ENCODE measurements at places on chromosomes 3 and 15. TPM values are rescaled to one million over a fixed set of nuclear protein-coding genes. Genes with fewer than 3 reads are reported as not detected.
A peak's percentile ranks its signal among the peaks of the same experiment; 100 is the strongest.

DNA sequence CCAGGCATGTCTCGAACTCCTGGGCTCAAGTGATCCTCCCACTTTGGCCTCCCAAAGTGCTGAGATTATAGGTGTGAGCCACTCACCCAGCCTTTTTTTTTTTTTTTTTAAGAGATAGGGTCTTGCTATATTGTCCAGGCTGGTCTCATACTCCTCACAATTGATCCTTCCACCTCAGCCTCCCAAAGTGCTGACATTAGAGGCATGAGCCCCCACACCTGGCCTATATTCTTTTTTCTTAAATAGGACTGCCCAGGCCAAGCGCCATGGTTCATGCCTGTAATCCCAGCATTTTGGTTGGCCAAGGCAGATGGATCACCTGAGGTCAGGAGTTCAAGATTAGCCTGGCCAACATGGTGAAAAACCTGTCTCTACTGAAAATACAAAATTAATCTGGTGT lies 12.5 kb downstream of the NR1I2 start:
- no peak for DNase-seq

DNA sequence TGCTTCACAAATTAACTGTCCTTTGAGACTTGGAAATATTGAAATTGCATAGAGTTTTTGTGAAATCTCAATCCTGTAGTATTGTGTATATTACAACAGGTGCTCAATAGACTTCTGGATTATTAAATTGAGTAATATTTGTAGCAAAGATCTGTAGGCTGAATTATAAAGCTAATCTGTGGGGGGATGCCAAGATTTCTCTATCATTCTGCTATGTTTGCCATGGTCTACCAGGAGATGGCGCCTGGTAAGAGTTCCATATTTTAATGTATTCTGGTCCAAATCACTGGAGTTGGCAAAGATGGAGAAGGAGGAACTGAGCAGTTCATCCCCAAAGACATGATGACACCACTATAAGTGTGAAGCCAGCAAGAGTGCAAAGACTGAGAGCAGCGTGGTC lies 340.9 kb upstream of the TPRG1 start:
- no peak for DNase-seq

DNA sequence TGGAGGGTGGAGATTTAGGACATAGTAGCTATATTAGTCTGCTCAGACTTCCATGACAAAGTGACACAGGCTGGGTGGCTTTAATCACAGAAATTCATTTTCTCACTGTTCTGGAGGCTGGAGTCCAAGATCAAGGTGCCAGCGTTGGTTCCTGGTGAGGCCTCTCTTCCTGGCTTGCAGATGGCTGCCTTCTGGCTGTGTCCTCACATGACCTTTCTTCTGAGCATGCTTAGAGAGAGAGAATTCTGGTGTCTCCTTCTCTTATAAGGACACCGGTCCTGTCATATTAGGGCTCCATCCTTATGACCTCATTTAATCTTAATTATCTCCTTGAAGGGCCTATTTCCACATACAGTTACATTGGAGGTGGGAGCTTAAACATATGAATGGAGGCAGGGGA lies 14.9 kb upstream of the SHC4 start:
- no peak for DNase-seq

DNA sequence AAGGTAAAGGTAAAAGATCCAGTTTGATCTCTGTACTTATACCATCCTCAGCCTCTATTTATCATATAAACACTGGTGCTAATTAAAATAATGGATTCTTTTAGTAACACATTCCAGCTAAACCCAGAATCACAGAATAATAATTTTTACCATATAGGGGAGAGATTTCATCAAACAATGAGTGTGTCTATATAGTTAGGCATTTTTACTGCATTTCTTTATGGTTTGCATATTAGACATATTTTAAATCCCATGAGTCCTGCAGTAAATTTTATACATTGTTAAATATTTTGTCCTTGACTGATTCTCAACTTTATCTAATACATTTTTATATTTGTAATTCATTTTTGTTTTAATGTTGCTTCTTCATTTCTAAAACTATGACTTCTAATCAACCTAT lies 323.7 kb upstream of the AGTR1 start:
- DNase-seq: no peak

ABHD17C gene
- 2.0 TPM for total RNA-seq

POTEB gene
- total RNA-seq: not detected

DNASE1L3 gene
- total RNA-seq: 12.9 TPM

- DNase-seq: peak; percentile 88
These were observed 7.9 kb upstream of the CYP11A1 start for GRCh38 chr15:74375303-74375693.

DNA sequence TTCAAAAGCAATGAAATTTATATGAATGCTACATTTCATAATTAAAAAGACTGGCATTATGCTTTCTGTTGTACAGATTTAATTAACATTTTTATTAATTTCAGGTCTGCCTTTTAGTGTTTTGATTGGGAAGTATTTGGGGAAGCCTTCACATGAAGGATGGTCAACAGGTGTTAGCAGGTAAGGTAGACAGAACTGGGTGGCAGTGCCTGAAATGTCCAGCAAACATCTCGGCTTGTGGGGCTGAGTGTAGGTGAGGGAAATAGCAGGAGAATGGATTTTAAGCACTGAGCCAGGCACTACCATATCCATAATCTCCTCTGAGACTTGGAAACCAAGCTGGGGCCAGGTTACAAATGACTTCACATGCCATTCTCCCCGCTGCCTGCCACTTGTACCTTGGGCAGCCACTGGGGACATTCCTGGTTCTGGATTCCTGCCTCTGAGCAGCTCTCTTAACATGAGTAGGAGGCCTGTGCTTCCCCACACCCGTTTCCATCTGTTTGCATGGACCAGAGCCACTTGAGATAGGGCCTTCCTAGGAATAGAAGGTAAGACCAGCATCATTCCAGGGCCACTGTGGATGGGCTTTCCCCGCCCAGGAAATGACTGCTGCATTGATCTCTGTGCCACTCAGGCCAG lies 125.9 kb upstream of the HES1 start:
- no peak for DNase-seq

DNA sequence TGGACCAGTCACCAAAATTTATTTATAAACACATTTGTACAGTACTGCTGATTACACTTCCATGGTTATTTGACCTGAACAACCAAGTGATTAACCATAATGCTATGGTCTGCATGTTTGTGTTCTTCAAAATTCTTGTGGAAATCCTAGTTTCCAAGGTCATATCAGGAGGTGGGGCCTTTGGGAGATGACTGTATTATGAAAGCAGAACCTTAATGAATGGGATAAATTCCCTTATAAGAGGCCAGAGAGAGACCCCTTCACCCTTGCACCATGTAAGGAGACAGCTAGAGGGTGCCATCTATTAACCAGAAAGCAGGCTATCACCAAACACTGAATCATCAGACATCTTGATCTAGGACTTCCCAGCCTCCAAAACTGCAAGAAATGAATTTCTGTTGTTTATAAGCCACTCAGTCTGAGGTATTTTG lies 1.9 kb downstream of the SCAPER start:
- DNase-seq: no peak

- peak; percentile 76 for DNase-seq
These were observed 82.8 kb downstream of the DUT start for GRCh38 chr15:48414015-48414414.

GXYLT2 gene
- total RNA-seq: 18.2 TPM

STX19 gene
- total RNA-seq: not detected

DNA sequence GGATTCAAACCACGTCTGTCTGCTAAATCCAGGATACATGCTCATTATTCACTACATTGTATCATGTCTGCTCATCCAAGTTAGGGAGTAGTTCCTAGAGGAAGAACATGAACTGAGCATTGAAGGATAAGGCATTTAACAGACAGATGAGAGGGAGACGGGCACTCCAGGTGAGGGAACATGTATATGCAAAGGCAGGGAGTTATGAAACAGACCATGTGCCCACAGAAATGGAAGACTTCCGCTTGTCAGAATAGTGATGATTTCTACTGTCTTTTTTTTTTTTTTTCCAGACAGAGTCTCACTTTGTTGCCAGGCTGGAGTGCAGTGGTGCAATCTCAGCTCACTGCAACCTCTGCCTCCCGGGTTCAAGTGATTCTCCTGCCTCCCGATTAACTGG lies 5.0 kb upstream of the NDUFAF1 start:
- DNase-seq: no peak

DNA sequence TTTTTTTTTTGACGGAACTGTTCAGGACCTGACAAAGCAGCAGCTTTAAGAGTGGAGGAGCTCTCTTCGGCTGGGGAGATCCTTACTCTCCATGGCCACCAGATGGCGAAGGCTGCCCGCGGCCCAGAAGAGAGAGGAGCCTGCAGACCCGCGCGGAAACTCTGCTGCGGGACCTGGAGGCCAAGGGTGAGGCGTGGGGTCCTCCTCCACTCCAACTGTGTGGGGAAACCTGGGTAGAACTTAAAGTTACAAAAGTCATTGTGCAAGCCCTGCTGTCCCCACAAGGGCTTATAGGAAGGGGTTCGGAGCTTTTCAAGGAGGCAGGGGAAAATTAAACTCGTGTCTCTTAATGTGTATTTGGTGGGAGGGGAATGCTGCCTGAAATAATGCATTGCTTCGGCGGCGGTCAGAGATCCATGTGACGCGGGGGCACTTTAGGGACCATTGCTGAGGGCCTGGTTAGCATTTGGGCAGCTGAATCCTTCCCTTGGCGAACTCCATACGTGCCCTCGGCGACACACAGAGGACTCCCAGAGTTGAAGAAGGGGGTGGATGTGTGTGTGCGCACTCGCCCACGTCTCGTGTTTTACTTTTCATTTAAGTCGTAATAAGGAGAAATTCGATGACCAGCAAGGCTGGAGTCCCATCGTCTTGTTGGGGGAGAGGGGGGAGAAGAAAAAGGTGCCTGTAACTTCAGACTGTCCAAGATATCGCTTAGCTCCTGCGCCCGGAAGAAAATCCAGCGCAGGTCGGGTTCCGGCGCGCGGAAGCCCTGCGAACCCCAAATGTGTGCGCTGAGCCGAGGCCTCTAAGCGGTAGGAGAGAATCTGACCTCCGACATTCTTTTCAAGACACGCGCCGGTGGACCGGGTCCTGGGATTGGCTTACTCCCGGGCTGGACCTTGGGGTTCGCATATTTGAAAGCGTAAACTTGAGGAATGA lies 9.7 kb downstream of the EOMES start:
- DNase-seq: peak; percentile 67

ARMC8 gene
- 47.3 TPM for total RNA-seq

ITGB5 gene
- total RNA-seq: 172 TPM

DNA sequence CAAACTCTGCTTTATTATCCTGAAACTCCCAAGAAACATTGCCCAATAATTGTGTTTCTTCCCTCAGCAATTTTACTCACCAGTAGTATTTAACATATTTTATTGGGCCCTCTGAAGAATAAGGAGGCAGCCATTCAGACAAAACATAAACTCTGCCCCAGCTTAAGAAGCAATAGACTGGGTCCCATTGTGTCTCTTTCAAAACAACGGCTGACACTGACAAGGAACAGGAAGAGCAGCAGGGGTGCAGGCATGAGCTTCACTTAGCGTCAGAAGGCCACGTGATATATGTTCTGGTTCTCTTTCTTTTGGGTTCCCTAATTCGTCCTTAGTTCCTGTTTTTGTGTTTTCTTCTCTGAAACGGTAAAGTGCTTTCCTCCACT lies 242.3 kb downstream of the FHIT start:
- DNase-seq: no peak

DNA sequence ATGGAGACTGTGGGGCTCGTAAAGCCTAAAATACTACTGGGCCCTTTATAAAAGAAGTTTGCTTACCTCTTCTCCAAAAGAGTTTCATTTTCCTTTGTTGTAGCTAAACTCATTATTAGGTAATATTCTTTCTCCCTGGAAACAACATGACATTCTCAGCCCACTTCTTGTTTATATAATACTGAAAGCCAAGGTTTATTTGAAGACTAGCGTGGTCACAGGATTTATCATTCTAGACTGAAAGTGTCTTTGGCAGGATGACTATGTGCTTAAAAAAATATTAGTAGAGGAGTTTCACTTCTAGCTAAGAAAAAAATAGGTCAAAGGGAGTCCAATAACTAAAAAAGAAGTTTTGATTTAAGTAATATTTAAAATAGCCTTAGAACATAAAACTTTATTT lies 1085.2 kb upstream of the CADM2 start:
- no peak for DNase-seq

DNA sequence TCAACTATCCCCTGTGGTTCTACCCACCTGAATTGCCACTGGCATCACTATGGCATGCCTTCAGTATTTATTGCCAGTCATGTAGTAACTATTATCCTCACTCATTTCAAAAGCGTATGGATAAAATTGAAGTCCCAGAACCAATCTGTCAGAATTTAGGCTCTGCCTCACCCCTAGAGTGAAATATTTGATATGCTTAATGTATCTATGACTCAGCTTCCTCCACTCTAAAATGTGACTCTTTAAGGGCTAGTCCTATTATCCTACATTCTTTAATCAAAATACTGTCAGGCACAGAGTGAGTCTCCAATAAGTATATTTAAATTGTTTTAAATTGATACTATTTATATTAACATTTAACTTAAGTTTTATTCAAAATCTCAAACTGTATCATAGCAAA lies 27.6 kb downstream of the ARPP21 start:
- no peak for DNase-seq

Data from tibial nerve (tissue), 4 donors.